ENCODE measurements at places on chromosomes 1 and 21. TPM values are rescaled to one million over a fixed set of nuclear protein-coding genes. Genes with fewer than 3 reads are reported as not detected.

DNA sequence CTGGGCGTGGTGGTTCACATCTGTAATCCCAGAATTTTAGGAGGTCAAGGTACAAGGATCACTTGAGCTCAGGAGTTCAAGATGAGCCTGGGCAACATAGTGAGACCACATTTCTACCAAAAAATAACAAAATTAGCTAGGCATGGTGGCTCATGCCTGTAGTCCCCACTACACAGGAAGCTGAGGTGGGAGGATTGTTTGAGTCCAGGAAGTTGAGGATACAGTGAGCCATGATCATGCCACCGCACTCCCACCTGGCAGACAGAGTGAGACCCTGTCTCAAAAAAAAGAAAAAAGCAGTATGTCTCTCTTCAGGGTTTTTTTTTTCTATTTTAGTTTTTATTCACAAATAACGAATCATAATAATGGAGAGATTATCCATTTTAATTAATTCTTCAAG is 233.7 kb upstream of the DMRTA2 start:
- no peaks in the 10 kb centered on the region for H3K27me3 ChIP-seq

DNA sequence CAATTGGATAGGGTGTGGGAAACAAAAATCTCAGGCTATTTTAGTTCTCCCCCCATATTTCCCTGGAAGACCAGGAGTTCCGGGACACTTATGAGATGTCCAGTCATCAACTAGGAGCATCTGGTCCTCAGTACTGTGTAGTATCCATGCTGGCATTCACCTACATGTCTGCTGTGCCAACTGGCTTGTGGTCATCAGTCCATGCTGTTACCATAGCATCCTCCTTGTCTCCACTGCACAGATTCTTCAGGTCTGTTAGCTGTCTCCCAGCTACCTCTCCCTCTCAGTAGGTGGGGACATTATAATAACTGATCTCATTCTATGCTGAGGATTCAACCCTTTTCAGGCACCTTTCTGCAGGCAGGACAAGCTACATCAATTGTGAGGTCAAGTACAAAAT is 302.9 kb downstream of the BARHL2 start:
- H3K4me3 ChIP-seq, result no peak overlapping the region
- H3K36me3 ChIP-seq, result no peaks in the 10 kb centered on the region
- H3K27ac ChIP-seq, result no peak overlapping the region

DNA sequence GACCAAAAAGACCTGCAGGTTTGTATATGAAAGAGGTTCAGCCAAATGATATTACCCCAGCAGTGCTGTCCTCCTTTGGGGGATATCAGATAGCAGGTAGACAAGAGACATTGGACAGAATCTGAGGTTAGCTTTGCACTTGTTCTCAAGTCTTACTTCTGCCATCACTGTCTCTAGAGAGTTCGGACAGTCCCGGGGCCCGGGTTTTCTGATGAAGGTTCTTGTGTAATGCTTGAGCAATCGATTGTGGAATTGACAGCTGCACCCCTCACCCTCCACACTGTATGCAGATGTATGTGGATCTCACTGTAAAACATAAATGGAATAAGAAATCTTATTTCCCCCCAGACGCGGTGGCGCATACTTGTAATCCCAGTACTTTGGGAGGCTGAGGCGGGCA is 56.2 kb upstream of the MORC3 start:
- no peak overlapping the region for H3K4me3 ChIP-seq
- no peaks in the 10 kb centered on the region for H3K4me1 ChIP-seq
- no peaks in the 10 kb centered on the region for H3K36me3 ChIP-seq
- H3K27me3 ChIP-seq, result no peaks in the 10 kb centered on the region

The TMEM79 gene
- 1.2 TPM for polyA plus RNA-seq

- no peaks in the 10 kb centered on the region for H3K27me3 ChIP-seq
- H3K27ac ChIP-seq, result no peak overlapping the region
- H3K36me3 ChIP-seq, result no peaks in the 10 kb centered on the region
- no peak overlapping the region for H3K4me3 ChIP-seq
- DNase-seq, result no peak
Measured at GRCh38 chr1:160045653-160046052, 13.9 kb upstream of the PIGM start.

- H3K27ac ChIP-seq, result no peak overlapping the region
- H3K27me3 ChIP-seq, result no peaks in the 10 kb centered on the region
- DNase-seq, result no peak
- no peaks in the 10 kb centered on the region for H3K4me1 ChIP-seq
- no peak overlapping the region for H3K4me3 ChIP-seq
- H3K36me3 ChIP-seq, result no peaks in the 10 kb centered on the region
Measured at GRCh38 chr21:20739421-20739820, 258.8 kb upstream of the NCAM2 start.

The CFAP298 gene
- polyA plus RNA-seq, result 29.6 TPM
